MG63 (cell line): ENCODE measurements at places on chromosomes 2 and 18. TPM values are rescaled to one million over a fixed set of nuclear protein-coding genes. Genes with fewer than 3 reads are reported as not detected.

GRCh38 chr2:85924522-85924921 is 35.7 kb upstream of the ST3GAL5 start:
- peak; percentile 81 for DNase-seq

DNA sequence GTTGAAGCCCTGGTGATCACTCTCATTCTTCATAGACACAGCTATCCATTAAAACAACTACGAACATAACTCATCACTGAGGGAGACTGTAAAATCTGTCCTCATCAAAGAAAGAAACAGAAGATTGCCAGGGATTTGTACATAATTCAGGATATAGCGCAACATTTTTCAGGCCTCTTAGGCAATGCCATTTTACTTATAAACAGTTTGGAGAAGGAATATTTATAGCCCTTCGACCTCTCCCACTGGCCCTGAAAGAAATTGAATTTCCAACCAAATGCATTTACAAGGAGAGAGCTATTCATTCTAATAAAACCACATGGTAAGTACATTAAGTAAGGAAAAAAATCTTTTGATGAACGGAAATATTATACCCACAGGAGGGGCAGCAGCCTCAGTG is 295.0 kb downstream of the RAD51AP2 start:
- no peak for DNase-seq

DNA sequence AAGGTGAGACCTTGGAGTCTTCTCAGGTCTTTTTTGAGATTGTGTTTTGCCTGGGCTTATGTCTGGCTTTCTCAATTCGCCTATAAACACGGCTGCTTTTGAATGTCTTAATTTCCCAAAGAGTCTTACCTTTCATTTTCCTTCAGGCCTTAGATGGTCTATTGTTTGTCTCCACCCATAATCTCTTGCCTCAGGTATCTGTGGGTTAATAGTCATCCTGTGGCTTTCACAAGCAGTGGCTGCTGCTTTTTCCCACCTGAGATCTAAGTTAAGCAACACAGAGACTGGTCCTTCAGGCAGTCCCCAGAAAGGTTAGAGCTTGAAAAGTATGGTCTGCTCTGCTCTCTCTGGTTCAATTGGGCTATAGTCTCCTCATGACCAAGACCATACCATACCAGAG is 275.3 kb downstream of the INSIG2 start:
- DNase-seq: no peak

DNA sequence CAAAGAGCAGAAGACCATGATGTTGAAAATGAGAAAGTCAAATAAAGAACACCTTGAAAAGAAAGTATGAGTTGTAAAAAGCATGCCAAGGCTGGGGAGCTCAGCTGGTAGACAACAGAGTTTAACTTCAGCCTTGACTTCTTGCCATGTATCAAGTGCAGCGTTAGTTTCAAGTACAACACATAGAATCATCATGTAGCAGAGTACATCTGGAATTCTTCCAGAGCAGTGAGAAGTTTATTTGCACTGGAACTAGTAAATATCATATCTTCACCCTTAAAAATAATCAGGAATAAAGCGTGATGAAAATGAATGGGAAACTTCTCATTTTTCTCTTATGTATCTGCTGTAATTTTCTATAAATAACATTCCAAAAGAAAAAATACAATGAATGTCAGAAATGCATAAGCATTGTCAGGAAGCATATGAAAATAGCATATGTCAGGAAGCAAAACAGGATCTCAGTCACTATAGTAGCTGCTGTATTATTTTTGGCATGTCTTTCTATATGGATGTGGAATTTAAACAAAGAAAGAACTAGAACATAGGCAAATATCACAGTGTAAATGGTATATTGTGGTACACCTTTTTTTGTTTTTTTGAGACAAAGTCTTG is 10.1 kb upstream of the SULT1C4 start:
- DNase-seq: no peak

- no peak for DNase-seq
Measured at GRCh38 chr2:30503695-30504052, 56.6 kb downstream of the LCLAT1 start.

GRCh38 chr2:85684380-85684779 is 9.8 kb upstream of the GNLY start:
- DNase-seq: no peak

GRCh38 chr2:7017671-7018281 is 100.6 kb downstream of the RNF144A start:
- no peak for DNase-seq

The STPG4 gene
- total RNA-seq: not detected in 2 replicates

The CLK1 gene
- total RNA-seq: 22.9 and 42.9 TPM in 2 replicates

The DQX1 gene
- total RNA-seq: not detected in 2 replicates

The HOXD13 gene
- total RNA-seq: 3.4 and 5.4 TPM in 2 replicates

The RGPD3 gene
- 0.07 TPM in 2 replicates for total RNA-seq

The TNS1 gene
- total RNA-seq: 13.4 and 17.6 TPM in 2 replicates

The CYP27A1 gene
- 7.7 and 8.9 TPM in 2 replicates for total RNA-seq
